ENCODE measurements at places on chromosomes 5 and 9.

DNA sequence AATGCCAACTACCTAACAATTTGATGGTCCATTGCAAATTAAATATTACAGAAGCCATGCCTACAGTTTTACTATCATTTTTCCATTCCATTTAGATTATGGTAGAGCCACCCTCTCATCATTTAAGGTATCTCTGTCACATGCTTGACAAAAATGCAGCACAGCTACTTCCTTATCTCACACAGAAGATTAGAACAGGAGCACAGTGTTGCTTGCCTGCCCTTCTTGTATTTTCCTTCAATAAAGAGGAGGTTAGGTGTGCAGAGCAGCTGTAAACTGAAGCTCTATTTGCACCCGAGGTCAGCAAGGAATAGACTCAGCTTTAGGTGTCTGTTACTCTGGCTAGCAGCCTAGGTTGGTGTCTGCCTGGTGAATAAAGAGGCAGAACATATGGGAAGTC lies 51.5 kb upstream of the ATP10B start:
- DNase-seq: no peak

DNA sequence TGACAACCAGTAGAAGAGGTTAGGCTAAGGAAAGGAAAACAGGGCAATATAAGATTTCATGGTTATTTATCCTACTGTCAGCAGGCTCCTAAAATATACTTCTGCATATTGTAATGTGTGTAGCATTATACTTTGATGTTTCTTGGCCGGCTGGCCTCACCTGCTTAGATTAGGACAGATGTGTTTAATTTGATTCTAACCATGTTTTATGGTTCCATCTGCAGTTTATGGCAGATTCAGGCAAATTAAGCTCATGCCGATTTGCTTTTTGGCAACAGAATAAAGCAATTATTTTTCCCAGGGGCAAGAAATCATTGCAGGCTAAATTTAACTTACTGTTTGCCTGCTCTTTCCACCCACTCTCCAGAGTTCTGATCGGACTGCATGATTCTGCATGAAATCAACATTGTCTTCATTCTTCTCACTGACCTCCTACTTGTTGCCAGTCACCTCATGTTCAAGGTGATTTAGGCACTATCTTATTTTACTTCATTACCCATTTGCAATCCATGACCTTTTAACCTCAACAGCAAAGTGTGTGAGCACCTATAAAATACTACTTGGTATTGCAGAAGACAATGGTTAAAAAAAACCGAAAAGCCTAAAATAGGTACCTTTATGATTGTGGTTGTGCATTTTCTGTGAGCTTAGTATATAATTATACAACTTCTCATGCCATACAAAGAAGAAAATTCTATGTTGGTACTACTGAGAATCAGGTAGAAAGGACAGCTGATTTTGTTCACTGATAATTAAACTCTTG lies 125.2 kb downstream of the EDIL3 start:
- DNase-seq: no peak

- no peak for DNase-seq
These were observed 5.8 kb upstream of the PLPP1 start for GRCh38 chr5:55540525-55540924.

- no peak for DNase-seq
These were observed 66.7 kb upstream of the TBC1D9B start for GRCh38 chr5:179974246-179974945.

DNA sequence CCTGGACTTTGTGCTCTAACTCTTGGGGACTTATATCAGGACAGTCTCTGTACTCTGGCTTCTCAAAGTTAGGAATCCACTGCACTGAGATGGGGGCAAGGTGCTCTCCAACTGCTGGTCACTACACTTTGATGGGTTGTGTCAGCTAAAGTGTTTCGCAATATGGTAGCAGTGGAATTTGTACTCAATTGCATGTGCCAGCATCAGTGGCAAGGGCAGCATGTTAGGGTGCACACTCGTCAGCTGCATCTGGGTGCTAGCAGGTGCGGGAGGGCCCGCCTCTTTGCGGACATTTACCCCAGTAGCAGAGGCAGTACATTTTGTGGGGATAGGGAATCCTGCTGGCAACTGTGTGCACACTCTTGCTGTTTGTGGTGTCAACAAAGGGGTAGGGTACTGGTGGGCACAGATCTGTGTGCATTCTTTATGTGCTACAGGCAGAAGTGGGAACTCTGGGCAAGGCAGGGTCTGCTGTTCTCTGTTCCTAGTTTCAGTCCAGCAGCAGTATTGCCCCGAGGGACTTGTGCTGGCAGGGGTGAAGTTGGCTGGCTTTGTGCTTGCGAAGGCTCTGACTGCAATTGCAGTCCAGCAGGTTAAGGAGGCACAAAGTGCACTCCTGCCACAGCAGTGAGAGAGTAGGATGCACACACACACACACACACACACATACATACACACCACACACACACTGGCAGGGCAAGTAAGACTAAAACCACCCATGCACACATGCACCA lies 924.8 kb upstream of the CDH9 start:
- no peak for DNase-seq

DNA sequence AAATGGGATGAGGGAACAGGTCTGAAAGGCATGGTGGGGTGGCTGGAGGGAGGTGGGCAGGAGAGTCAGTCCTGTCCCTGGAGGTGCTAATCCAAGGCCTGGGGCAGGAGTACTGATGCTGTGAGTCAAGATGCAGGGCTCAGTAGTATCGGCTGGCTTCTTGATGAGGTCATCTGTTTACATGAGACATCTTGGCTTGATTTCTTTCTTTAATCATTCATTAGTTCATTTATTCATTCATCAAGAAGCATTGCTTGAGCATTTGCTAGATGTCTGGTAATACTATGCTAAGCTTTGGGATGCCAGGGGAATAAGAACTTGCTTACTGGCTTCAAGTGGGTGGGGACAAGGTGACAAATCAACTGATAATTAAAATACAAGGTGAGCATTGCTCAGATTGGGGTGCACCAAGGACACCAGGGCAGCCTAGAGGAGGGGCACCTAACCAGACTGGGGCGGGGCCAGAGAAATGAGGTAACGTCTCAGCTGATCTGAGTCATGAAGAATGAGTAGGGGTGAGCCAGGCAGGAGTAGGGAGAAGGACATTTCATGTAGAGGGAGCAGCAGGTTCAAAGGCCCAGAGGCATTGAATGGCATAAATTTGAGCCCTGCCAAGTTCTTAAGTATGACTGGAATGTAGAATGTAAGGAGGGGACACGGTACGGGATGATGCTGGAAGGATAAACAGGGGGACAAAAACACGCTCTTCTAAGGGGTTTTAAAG lies 88.8 kb downstream of the EGFLAM start:
- DNase-seq: no peak

DNA sequence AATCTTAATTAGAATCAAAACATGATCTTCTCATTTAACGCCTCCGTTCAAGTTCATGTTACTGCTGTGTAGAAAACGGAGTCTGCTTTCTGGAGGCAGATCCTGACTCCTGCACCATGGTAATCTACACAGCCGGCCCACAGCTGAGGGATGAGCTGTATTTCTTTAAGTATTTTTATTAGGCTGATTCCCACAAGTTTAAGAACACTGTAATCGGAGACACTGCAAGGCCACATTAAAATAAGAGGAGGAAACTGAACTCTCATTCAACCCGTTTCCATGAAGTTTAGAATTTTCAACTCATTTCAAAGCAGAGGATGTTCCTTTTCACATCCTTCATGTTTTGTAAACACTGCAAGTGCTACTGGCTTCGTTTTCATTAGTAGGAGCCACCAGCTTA lies 372.2 kb downstream of the NFIB start:
- DNase-seq: no peak
